ENCODE measurements at places on chromosomes 11 and 22. TPM values are rescaled to one million over a fixed set of nuclear protein-coding genes. Genes with fewer than 3 reads are reported as not detected.

Gene TBC1D22A
- polyA plus RNA-seq, result 19.8 TPM

Gene BMAL1
- 6.1 TPM for polyA plus RNA-seq

Gene C11orf16
- not detected for polyA plus RNA-seq

Gene FAM83F
- 10.8 TPM for polyA plus RNA-seq

Gene MCHR1
- not detected for polyA plus RNA-seq

GRCh38 chr11:3913921-3914320 is 58.5 kb downstream of the STIM1 start:
- H3K4me3 ChIP-seq, result no peak overlapping the region
- no peak for DNase-seq
- H3K4me1 ChIP-seq, result no peaks in the 10 kb centered on the region
- H3K36me3 ChIP-seq, result no peaks in the 10 kb centered on the region
- H3K27me3 ChIP-seq, result no peaks in the 10 kb centered on the region

GRCh38 chr22:37079158-37079557 is 27.6 kb downstream of the KCTD17 start:
- H3K27ac ChIP-seq, result no peak overlapping the region
- no peak overlapping the region for H3K4me3 ChIP-seq
- H3K4me1 ChIP-seq, result no peaks in the 10 kb centered on the region
- H3K27me3 ChIP-seq, result no peaks in the 10 kb centered on the region
- DNase-seq, result no peak
- H3K36me3 ChIP-seq, result no peaks in the 10 kb centered on the region

GRCh38 chr22:30495041-30495784 is 10.3 kb downstream of the SEC14L4 start:
- no peak overlapping the region for H3K27ac ChIP-seq
- H3K27me3 ChIP-seq, result no peaks in the 10 kb centered on the region
- DNase-seq, result no peak

- H3K4me3 ChIP-seq, result no peak overlapping the region
- no peaks in the 10 kb centered on the region for H3K27me3 ChIP-seq
Observed at GRCh38 chr11:15742626-15743519, 613.5 kb downstream of the SOX6 start.

DNA sequence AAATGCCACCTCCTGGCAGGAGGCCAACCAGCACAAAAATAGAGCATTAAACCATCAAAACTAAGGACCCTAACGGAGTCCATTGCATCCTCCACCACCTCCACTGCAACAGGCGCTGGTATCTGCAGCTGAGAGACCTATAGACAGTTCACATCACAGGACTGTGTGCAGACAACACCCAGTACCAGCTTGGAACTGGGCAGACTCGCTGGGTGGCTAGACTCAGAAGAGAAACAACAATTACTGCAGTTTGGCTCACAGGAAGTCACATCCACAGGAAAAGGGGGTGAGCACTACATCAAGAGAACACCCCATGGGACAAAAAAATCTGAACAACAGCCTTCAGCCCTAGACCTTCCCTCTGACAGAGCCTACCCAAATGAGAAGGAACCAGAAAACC is 11.6 kb upstream of the TMEM45B start:
- H3K27ac ChIP-seq, result peak overlapping the region; percentile 86
- H3K4me1 ChIP-seq, result peaks cover 14% of the 10 kb centered on the region
- no peaks in the 10 kb centered on the region for H3K27me3 ChIP-seq
- H3K36me3 ChIP-seq, result no peaks in the 10 kb centered on the region
- DNase-seq, result no peak

- peaks cover 3% of the 10 kb centered on the region for H3K4me1 ChIP-seq
- H3K27ac ChIP-seq, result no peak overlapping the region
- H3K4me3 ChIP-seq, result no peak overlapping the region
- H3K36me3 ChIP-seq, result no peaks in the 10 kb centered on the region
- no peaks in the 10 kb centered on the region for H3K27me3 ChIP-seq
Observed at GRCh38 chr11:106386519-106386918, 309.1 kb downstream of the AASDHPPT start.

- H3K27ac ChIP-seq, result no peak overlapping the region
- H3K27me3 ChIP-seq, result peaks cover 4% of the 10 kb centered on the region
- DNase-seq, result no peak
- no peak overlapping the region for H3K4me3 ChIP-seq
- no peaks in the 10 kb centered on the region for H3K36me3 ChIP-seq
- no peaks in the 10 kb centered on the region for H3K4me1 ChIP-seq
Observed at GRCh38 chr11:124825876-124826275, 25.7 kb upstream of the MSANTD2 start.

DNA sequence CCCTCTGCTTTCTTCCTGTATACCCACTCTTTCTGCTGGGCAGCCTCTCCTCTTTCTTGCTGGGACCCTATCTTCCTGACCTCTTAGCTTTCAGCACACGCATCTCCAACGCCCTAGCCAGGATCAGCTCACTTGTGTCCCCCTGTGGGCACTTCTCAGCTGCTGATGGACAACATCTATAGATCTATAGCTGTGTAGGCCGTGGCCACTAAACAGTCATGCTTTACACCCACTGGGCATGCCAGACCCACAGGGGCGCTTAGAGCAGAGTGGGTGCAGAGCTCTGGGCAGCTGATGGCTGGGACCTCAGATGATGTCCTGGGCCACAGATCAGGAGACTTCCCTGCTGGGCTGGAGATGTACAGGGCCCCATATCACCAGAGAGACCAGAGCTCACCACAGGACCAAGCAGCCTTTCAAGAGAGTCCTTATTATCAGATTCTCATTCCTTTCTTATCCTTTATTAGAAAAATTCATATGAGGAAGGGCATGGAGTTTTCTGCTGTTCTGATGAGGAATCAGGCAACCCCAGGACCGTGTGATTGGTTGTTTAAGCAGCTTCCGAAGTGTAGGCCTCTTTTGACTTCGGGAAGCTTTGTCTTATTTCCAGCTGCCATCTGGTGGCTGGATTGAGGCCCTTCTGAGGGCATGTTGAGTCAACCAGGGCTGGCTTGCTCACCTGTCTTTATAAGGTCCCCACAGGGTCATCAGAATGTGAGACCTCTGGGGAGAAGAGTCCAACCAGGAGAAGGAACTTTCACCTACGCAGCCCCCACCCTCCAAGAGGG is 60.5 kb downstream of the OSBP2 start:
- H3K27me3 ChIP-seq, result no peaks in the 10 kb centered on the region
- no peak overlapping the region for H3K4me3 ChIP-seq
- no peaks in the 10 kb centered on the region for H3K36me3 ChIP-seq
- no peaks in the 10 kb centered on the region for H3K4me1 ChIP-seq

DNA sequence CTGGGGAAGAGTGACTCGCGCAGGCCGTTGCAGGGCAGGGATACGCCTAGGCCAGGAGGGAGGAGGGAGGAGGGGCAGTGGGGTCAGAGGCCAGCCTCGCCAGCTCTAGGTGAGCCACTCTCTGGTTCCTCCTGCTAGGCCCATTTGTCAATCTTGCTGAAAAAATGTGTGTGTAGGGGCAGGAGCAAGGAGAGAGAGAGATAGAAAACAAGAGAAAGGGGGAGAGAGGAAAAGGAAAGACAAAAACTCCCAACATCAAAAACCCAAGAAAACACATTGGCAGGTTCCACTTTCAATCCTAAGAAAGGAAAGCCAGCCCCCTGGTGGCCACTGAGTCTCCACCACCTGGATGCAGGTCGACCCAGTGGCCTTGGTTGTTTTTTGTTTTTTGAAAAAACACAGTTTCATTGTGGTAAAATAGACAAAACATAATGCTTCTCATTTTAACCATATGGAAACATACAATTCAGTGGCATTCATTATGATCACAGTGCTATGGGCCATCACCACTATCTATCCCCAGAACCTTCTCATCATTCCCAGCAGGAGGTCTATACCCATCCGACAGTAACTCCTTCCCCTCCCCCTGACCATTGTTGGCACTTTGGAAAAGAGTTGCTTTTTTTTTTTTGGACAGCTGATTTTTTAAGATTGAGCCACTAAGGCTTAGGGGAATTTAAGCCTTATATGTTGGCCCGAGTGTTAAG is 10.9 kb downstream of the OMP start:
- no peak overlapping the region for H3K27ac ChIP-seq
- no peaks in the 10 kb centered on the region for H3K4me1 ChIP-seq
- peak; percentile 67 for DNase-seq
- H3K27me3 ChIP-seq, result no peaks in the 10 kb centered on the region
- no peak overlapping the region for H3K4me3 ChIP-seq

- H3K36me3 ChIP-seq, result no peaks in the 10 kb centered on the region
- H3K4me3 ChIP-seq, result no peak overlapping the region
- no peak overlapping the region for H3K27ac ChIP-seq
Observed at GRCh38 chr22:37243402-37244113, 511 bp downstream of the RAC2 start.

DNA sequence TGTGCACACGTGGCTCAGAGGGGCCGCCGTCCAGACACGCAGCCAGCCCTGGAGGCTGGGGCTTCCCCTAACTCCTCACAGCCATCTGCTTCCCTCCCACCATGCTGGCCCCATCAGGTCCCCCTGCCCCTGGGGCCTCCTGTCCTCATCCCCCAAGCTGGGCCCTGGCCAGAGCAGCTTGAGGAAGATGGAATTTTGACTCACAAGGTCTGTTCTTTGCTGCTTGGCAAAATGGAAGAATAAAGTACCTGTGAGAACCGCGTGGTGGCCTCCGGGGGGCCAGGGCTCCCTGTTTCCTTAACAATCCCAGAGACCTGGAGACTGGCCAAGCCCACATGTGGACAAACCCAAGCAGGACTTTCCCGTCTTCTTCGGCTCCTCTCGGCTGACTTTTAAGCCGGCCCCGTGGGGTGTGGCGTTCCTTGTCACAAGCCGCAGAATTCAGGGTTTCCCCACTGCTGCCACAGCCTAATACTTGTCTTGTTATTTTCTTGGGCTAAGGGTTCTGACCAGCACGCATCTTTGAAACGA is 872.8 kb downstream of the BRD1 start:
- H3K4me1 ChIP-seq, result no peaks in the 10 kb centered on the region

DNA sequence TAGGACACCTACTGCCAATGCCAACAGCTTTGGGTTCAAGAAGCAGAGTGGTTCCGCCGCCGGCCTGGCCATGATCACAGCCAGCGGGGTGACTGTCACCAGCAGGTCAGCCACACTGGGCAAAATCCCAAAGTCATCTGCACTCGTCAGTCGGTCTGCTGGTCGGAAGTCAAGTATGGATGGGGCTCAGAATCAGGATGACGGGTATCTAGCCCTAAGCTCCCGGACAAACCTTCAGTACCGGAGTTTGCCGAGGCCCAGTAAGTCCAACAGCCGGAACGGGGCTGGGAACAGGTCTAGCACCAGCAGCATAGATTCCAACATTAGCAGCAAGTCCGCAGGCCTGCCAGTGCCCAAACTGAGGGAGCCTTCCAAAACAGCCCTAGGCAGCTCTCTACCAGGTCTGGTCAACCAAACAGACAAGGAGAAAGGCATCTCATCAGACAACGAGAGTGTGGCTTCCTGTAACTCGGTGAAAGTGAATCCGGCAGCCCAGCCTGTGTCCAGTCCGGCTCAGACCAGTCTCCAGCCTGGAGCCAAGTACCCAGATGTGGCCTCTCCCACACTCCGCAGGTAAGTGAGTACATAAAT is 115.1 kb downstream of the DBX1 start:
- no peaks in the 10 kb centered on the region for H3K27me3 ChIP-seq
- no peak overlapping the region for H3K4me3 ChIP-seq
- H3K27ac ChIP-seq, result no peak overlapping the region
- peaks cover 17% of the 10 kb centered on the region for H3K4me1 ChIP-seq
- DNase-seq, result no peak

DNA sequence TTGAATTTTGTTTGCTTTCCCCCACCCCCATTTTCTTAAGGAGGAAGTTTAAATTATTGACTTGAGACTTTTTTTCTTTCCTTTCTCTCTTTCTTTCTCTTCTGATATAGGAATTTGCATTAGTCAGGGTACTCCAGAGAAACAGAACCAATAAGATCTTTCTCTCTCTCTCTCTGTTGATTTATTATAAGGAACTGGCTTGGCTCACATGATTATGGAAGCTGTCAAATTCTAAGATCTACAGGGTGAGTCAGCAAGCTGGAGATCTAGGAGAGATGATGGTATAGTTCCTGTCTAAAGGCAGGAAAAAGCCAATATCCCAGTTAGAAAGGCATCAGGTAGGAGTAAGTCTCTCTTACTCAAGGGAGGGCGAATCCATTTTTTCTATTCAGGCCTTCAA is 64.0 kb downstream of the CCDC81 start:
- H3K36me3 ChIP-seq, result no peaks in the 10 kb centered on the region
- H3K4me3 ChIP-seq, result no peak overlapping the region
- no peaks in the 10 kb centered on the region for H3K27me3 ChIP-seq
- DNase-seq, result no peak
- no peak overlapping the region for H3K27ac ChIP-seq
- H3K4me1 ChIP-seq, result no peaks in the 10 kb centered on the region

DNA sequence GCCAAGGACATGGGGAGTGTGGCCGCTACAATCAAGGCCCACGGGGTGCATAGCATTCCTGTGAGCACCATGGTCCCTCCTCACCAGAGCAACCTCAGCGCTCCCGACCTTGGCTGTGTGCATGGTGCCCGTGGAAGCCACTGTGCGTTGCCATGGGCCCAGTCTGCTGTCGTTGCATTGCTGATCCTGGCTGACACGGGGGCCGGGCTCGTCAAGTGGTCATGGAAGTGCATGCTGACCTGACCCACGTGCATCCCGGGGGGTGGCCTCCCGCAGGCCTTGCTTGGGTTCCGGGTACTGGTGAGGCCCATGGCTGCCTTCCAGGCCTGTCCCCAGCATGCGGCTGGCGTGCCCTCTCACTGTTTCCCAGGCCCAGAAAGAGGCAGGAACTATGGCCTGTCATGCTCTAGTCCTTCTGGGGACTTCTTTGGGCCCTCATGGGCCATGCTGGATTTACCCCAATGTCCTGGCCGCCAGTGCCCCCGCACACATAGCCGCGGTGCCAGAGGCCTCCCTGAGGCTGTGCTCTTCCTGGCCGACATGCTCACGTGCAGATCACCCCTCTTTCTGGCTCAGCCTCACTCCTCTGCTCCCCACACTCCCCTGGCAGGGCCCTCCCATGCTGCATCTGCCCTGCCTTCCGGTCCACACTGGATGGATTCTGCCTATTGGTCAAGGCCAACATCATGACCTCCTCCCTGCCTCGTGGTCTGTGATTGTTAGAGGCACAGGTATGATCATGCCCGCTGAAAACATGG is 1258.0 kb downstream of the BRD1 start:
- H3K4me3 ChIP-seq, result no peak overlapping the region
- H3K27ac ChIP-seq, result no peak overlapping the region
- H3K4me1 ChIP-seq, result no peaks in the 10 kb centered on the region
- peaks cover 14% of the 10 kb centered on the region for H3K27me3 ChIP-seq
- no peaks in the 10 kb centered on the region for H3K36me3 ChIP-seq

DNA sequence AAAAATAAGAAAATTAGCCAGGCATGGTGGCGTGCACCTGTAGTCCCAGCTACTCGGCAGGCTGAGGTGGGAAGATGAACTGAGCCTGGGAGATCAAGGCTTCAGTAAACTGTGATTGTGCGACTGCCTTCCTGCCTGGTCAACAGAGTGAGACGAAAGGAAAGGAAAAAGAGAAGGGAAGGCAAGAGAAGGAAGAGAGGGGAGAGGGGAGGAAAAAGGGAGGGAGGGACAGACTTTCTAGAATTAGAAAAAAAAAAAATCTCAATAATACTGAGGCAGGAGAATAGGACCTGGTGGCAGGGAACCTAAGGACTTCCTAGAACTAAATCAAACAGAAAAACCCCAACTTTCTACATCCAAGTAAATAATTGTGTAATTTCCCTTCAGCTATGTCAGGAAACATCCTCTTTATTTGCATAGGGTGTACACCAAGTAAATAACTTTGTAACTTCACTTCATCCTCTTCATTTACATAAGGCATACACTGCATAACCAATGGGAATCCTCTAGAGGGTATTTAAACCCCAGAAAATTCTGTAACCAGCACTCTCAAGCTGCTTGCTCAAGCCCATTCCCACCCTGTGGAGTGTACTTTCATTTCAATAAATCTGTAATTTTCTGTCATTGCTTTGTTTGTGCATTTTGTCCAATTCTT is 8.7 kb downstream of the SBF2 start:
- peak overlapping the region; percentile 25 for H3K27ac ChIP-seq
- no peaks in the 10 kb centered on the region for H3K27me3 ChIP-seq
- no peak overlapping the region for H3K4me3 ChIP-seq
